CD4-positive, alpha-beta T cell treated with Interleukin-21 for 1 hour (primary cell): ENCODE measurements at places on chromosomes 7 and 10.

DNA sequence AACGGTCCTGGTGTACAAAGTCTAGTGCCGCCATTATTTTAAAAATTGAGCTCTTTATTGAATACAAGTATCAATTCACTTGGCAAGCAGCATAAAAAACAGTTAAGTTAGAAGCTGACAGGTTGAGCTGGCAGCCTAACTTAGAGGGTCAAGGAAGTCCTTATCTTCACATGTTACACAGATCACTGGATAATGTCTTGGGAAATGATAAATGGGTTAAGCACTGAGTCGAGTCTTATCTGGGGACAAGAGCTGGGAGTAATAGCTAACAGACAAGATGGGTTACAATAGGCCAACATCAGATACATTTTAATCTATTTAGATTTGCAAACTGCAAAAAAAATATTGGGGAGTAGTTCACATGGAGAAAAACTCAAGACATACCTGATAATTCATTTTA, 34.2 kb downstream of the SLC18A2 start:
- DNase-seq = no peak

GRCh38 chr7:15461576-15461975, 100.2 kb downstream of the AGMO start:
- DNase-seq = no peak

DNA sequence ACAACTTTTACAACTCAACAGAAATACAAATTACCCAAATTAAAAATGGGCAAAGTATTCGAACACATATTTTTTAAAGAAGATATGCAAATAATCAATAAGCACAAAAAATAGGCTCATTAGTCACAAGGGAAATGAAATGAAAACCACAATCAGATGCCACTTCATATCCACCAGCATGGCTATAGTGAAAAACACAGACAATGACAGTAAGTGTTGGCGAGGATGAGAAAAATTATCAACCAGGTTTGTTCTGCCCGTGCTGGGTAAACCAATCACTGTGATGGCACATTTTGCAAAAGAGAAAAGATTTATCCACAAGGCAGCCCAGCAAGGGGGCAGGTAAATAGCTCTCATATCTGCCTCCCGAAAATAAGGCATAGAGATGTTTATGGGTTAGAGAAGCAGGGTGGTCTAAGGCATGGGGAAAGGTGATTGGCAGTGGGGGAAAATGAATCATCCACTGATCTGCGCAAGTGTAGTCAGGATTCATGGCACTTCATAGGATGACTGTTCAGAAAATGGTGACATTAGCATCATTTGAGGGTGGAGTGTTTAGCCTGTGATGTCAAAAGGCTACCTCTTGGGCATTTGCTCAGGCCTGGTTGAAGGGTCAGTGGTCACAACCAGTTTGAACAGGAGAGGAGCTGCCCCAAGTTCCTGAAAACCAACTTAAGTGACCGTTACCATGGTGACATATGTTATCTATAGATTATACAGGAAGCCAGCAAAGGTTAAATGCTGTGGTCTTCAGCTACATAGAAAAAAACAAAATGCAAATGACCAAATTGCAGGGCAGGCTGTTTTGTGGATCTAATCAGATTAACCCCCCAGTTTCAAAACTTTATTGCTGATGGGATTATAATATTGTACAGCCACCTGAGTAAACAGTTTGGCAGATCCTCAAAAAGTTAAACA, 8.0 kb upstream of the CFAP70 start:
- DNase-seq = no peak

DNA sequence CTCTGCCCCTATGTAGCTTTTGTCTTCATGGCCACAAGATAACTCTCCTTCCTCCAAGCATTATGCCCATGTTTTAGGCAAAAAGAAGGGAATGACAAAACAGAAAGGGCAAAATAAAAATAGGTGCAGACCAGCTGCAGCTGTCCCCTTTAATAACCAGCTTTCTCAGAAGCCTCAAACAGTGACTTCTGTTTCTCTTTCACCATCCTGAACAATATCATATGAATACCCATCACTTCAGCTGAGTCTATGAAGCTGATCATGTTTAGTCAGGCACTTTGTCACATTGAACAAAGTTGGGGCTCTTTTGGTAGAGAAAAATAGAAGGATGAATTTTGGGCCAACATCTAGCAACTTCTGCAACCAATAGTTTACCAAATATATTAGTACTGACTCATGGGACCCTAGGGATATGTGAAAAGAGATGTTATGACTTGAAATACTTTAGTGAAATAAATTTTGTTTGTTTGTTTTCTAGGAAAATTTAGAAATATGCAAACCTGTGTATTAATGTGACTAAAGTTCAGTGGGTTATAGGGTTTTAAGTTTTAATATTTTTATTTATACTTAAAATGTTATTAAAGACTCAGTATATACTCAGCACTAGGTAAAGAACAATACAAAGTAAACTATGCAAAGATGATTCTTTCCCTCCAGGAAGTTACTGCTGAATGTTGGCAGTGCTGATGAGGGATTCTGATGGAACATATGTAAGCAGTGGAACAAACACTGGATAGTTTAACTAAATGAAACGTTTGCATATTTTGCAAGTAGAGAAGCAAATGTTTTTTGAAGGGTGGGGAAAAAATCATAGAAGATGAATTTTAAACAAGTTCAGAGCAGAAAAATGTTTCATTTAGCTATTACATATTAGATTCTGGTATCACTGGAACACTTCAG, 133.7 kb downstream of the FOXP2 start:
- no peak for DNase-seq

GRCh38 chr7:66355756-66356155, 150.6 kb downstream of the TPST1 start:
- no peak for DNase-seq

DNA sequence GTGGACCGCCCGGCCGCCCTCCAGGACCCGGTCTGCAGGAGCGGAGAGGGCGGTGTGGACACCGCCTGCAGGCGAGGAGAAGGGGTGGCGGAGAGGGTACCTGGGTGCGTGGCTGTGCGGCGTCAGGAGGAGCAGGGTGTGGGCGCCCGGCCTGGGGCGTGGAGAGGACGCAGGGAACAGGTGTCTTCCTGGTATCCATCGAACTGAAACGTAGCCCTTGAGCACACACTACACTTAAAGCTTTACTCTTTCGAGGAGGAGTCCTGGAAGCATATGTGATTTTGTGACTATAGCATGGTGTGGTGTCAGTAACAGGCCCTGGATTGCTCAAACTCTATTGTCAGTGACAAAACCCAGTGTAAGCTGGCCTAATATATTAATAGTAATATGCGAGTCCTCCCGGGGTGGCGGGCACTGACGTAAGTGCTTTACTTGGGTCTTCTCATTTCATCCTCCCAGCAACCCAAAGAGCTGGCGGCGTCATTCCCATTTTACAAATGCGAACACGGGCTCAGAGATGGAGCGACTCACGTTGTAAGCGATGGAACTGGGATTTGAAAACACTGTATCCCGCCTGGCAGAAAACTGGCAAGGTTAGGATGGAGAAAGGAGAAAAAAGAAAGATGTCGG, 508 bp upstream of the TECPR1 start:
- no peak for DNase-seq

GRCh38 chr7:50528266-50529092, 36.7 kb downstream of the DDC start:
- DNase-seq = no peak

- no peak for DNase-seq
These were observed 166.7 kb downstream of the EVX1 start for GRCh38 chr7:27409311-27409710.

GRCh38 chr10:125624800-125625199, 58.2 kb downstream of the TEX36 start:
- DNase-seq = no peak

- no peak for DNase-seq
These were observed 400.0 kb upstream of the CELF2 start for GRCh38 chr10:10617686-10618085.

- DNase-seq = no peak
These were observed 254.1 kb downstream of the ADARB2 start for GRCh38 chr10:1483246-1483645.

- DNase-seq = no peak
These were observed 221.1 kb downstream of the SEMA3E start for GRCh38 chr7:83427884-83428283.

DNA sequence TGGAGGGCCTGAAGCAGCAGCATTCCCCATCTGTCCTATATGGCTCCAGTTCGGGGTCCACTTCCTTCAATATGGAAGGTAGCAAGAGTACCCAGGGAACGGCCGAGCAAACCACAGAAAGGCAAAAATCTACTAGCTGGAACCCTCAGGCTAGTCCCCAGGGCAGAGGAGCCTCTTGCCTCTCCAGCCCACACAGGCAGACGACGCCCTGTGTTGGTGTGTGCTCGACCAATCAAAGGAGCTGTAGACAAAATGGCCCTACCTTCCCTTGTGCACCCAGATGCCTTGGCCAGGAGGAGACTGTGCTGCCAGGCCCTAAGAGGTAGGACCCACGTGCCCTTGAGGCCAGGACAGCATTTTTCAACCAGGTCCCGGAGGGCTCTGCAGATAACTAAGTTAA, 91.5 kb downstream of the FAM53B start:
- no peak for DNase-seq

GRCh38 chr7:158549176-158549615, 38.4 kb downstream of the PTPRN2 start:
- DNase-seq = no peak

- no peak for DNase-seq
These were observed 22.7 kb upstream of the NKX6-2 start for GRCh38 chr10:132808383-132809231.

DNA sequence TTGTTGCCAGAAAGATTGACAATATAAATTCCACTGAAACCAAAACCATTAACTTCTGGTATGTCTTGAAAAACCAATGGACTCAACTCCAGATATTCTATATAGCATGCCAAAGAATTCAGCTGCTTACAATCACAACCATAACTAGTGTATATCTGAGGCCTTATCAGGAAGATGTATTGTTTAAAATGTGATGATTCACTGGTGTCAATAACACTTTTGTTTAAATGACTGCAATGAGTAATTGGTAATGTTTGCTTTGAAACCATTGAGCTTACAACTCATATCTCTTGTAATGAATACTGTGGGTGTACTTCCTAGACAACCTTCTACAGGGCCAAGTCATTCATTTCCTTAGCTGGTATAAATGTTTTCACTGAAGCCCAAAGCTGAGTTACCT, 727.9 kb upstream of the KCND2 start:
- DNase-seq = no peak

DNA sequence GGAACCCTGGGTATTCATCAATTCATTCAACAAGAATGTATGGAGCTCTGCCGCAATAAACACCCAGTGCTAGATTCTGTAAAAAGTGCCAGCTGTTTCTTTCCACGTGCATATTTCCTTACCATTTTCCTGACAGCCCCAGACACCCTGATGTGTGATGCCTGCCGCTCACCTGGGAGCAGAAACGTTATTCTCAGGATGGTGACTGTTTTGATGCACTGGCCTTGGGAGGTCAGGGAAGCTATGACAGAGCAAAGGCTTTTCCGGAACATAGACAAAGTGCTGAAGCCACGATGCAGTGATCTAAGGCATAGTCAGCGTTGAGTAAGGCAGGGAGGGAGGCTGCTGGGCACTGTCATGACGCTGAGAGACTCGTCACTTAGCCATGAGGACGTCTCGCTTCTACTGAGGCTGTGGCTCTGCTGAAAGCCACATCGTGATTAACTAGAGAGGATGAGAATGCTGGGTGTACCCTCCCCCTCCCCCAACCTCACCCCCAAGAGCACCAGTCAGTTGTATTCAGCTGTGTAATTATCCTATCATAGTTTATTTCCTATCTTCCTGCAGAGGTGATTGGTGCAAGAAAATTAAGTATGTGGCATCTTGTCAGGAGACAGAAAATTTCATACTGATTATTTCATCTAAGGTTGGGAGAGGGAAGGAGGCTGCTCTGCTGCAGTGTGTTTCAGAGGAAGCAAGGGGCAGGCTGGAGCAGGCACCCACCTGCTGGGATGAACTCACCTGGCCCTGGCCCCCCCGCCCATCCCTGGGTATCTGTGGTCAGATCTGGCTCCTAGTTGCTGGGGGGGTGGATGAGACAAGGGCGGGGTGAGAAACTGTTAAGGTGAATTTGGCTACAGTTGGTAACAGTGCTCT, 48.8 kb upstream of the SMNDC1 start:
- peak; percentile 52 for DNase-seq

DNA sequence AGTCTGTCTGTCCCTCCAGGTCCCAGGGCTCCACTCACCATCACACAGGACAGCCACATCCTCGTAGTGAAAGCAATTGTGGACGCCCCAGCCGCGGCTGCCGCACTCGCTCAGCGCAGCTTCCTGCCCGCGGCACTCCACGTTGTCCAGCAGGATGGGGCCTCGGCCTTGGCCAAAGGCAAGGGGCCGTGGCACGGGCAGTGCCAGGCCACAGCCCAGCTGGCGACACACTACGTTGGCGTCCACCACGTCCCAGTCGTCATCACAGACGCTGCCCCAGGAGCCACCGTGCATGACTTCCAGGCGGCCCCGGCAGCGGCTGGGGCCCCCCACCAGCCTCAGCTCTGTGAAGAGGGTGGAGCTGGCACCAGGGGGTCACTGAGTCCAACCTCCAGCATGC, 9.2 kb downstream of the SSC4D start:
- DNase-seq = no peak
